ENCODE measurements at places on chromosomes 6 and 20. TPM values are rescaled to one million over a fixed set of nuclear protein-coding genes. Genes with fewer than 3 reads are reported as not detected.

DNA sequence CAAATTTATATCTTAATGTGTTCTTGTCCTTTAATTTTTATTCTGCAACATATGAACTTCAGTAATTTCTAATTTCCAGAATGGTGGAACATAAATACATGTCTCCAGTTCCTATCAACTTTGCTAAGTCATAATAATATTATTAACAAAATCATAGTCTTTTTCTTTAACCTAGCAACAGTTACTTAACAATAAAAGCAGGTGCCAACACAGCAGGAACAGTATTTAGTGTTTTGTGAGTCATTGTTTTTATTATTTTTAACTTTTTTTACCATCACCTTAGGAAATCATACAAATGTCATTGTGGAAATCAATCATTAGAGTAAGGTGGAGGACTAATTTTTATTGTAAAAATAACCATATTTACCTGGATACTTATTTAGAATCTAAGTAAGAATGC lies 133.5 kb downstream of the PLCB1 start:
- H3K4me3 ChIP-seq: no peak overlapping the region
- H3K27me3 ChIP-seq: no peaks in the 10 kb centered on the region
- no peak overlapping the region for H3K27ac ChIP-seq
- H3K4me1 ChIP-seq: no peaks in the 10 kb centered on the region
- DNase-seq: no peak

GRCh38 chr6:33164176-33164575 lies 28.1 kb downstream of the COL11A2 start:
- no peak overlapping the region for H3K27ac ChIP-seq
- H3K27me3 ChIP-seq: peaks cover 13% of the 10 kb centered on the region
- peak overlapping the region; percentile 33 for H3K4me3 ChIP-seq

DNA sequence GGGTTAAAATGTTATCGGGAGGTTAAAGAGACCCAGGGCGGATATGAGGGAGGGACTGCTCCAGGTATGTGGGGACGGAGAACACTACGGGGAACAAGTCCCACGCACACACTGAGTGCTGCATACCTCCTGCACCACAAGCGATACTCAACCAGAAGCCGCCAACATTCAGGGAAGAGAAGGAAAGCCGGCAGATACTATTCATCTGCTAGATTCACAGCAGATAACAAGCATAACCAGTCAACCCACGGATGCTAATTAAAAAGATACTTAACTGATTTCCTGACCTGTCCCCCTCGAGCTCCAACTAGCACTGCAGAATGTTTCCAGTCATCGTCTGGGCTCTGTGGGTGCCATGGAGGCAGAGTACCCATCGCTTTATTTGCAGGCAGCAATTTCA lies 45.1 kb upstream of the RPS6KA2 start:
- peaks cover 6% of the 10 kb centered on the region for H3K36me3 ChIP-seq
- no peak for DNase-seq
- peaks cover 37% of the 10 kb centered on the region for H3K27me3 ChIP-seq
- H3K4me3 ChIP-seq: no peak overlapping the region
- peaks cover 11% of the 10 kb centered on the region for H3K4me1 ChIP-seq
- no peak overlapping the region for H3K27ac ChIP-seq

- H3K36me3 ChIP-seq: peaks cover 3% of the 10 kb centered on the region
- H3K27me3 ChIP-seq: peaks cover 89% of the 10 kb centered on the region
- peaks cover 24% of the 10 kb centered on the region for H3K4me1 ChIP-seq
- no peak overlapping the region for H3K27ac ChIP-seq
Observed at GRCh38 chr6:159169557-159170332, 545 bp downstream of the FNDC1 start.

DNA sequence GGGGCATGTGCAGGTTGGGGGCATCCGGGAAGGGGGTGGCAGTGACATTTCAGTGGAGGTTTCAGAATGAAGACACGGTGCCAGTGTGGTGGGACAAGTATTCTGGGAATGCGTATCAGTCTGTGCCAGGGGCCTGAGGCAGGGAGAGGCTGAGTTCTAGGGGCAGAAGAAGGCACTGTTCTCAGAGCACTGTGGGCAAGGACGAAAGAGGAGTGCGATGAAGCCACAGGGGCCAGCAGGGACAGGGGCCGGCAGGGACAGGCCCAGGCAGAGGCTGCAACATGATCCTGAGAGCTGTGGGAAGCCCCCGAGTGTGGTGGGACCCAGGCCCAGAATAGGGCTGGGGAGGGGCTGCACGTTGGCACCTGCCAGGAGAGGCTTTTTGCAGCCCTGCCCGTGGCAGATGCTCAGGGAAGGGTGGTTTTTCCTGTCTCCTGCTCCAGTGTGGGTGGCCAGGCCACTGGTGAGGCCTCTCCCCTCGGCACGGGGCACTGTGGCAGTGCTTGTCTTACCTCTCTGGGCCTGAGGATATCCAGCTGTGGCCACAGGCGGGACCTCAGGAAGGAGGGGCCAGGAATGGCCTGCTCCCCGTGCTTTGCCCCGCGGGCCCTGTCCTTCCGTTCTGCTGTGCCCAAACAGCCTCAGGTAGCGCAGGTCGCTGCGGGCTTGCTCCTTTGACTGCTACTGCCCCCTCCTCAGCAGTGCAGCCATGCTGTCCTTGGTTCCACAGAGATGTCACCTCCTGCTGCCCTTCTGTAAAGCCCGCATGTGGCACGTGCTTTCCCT lies 10.0 kb downstream of the ENTPD6 start:
- no peak for DNase-seq
- peaks cover 3% of the 10 kb centered on the region for H3K36me3 ChIP-seq
- H3K27me3 ChIP-seq: no peaks in the 10 kb centered on the region
- H3K4me1 ChIP-seq: peaks cover 33% of the 10 kb centered on the region
- no peak overlapping the region for H3K4me3 ChIP-seq

- peaks cover 9% of the 10 kb centered on the region for H3K36me3 ChIP-seq
- no peaks in the 10 kb centered on the region for H3K4me1 ChIP-seq
- H3K4me3 ChIP-seq: no peak overlapping the region
- no peak for DNase-seq
Observed at GRCh38 chr6:3138341-3138740, 19.0 kb downstream of the TUBB2A start.

GRCh38 chr20:4545526-4545925 lies 176.2 kb upstream of the PRND start:
- no peaks in the 10 kb centered on the region for H3K36me3 ChIP-seq
- DNase-seq: no peak
- peaks cover 69% of the 10 kb centered on the region for H3K27me3 ChIP-seq
- no peak overlapping the region for H3K27ac ChIP-seq
- H3K4me1 ChIP-seq: no peaks in the 10 kb centered on the region

BTN2A1 gene
- 27.9 TPM for total RNA-seq

CLIC1 gene
- 152 TPM for total RNA-seq

HRH3 gene
- total RNA-seq: not detected

All from T-helper 17 cell (primary cell).